ENCODE measurements at places on chromosomes 5 and 9. TPM values are rescaled to one million over a fixed set of nuclear protein-coding genes. Genes with fewer than 3 reads are reported as not detected.

- no peak for DNase-seq
Observed at GRCh38 chr5:134365604-134366003, 1.4 kb downstream of the CDKL3 start.

GRCh38 chr5:172377856-172378255 is 76.5 kb downstream of the SH3PXD2B start:
- no peak for DNase-seq

- DNase-seq = no peak
Observed at GRCh38 chr5:53389093-53389492, 91.3 kb upstream of the FST start.

GRCh38 chr5:117065161-117065560 is 490.5 kb upstream of the SEMA6A start:
- DNase-seq = no peak

DNA sequence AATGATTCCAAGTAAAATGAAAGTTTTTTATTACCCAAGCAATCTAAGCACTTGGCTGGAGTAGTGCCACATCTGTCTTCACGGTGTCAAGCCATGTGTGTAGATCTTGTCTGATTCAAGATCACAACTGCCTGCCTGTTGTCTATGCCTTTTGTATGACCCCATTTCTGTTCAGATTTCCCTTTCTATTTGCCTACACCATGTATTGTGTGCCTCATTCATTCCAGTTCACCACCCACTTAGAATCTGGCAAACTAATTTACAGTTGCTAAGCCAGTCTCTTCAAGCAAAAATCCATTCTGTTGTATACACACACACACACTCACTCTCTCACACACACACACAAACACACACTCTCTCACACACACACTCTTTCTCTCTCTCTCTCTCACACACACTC is 33.7 kb downstream of the GLDC start:
- DNase-seq = no peak

DNA sequence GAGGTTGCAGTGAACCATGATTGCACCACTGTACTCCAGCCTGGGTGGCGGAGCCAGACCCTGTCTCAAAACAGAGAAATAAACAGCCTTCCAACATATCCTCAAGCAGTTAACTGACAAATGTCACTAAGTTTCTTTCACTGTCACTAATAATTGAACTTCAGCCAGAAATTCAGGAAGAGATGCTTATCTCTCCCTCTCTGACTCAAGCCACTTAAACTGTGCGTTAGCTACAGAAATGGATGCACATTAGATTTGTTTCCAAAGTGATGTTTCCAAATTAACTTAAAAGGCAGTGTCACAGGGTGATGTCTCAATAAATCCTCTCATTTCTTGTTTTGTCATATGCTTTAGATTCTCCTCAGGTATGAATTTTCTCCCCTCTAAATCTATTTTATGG is 164.9 kb downstream of the KDM4C start:
- DNase-seq = peak; percentile 10

DNA sequence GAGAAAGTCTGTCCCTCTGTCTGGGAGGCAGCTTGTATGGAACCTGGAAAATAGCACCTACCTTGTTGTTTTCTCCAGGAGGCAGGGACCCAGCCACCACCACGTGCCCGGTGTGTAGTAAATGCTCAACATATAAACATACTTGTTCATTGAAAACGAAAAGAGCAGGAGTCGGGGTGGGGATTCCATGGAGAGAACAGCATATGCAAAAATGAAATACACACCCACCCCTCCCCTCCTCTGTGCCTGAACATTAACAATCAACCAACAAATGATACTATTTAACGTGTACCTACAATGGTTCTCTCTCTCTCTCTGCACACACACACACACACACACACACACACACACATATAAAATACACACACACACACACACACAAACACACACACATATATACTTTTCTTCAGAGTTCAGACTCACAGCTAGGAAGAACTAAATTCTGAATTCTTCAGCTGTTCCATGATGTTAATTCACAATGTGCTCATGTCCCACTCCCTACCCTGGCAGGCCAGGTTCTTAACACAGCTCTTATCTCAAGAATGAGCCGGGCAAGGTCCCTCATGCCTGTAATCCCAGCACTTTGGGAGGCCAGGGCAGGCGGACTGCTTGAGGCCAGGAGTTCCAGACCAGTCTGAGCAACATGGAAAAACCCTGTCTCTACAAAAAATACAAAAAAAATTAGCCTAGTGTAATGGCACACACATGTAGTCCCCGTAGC is 16.3 kb upstream of the DENND1A start:
- DNase-seq = no peak

- no peak for DNase-seq
Observed at GRCh38 chr9:112867275-112867991, 23.2 kb downstream of the SLC46A2 start.

DNA sequence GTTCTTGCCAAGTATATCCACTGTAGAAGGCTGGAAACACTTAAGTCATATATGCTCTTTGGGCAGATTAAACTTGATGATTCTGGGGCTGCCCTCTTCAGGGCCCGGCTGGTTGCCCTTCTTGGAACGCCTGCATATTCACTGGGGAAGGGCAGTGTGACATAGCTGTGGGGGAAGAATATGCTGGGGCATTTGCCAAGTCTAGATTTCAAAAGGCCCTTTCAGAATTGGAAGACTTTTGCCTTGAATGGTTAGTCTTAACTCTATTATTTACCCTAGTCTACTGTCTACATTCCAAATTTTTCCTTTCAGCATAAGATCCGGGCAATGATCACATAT is 161.2 kb upstream of the PITX1 start:
- DNase-seq = no peak

DNA sequence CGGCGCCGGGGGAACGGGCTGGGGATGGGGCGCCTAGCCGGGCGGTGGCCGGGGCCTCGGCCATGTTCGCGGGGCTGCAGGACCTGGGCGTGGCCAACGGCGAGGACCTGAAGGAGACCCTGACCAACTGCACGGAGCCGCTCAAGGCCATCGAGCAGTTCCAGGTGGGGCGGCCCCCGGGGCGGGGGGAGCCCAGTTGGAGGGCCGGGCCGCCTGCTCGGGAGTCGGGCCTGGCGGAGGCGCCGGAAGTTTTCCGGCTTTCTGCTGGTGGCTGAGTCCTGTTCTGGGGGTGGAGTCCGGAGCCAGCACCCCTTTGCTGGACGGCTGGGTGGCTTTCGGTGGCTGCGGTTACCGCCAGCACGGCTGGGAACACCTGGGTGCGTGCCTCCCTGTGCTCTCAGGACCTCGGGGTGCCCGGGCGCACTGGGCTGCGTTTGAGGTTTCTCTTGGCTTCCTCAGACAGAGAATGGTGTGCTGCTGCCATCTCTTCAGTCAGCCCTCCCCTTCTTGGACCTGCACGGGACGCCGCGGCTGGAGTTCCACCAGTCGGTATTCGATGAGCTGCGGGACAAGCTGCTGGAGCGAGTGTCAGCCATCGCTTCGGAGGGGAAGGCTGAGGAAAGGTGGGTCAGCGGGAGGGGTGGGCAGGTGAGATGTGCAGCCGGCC is 454 bp downstream of the NELFB start:
- no peak for DNase-seq

DNA sequence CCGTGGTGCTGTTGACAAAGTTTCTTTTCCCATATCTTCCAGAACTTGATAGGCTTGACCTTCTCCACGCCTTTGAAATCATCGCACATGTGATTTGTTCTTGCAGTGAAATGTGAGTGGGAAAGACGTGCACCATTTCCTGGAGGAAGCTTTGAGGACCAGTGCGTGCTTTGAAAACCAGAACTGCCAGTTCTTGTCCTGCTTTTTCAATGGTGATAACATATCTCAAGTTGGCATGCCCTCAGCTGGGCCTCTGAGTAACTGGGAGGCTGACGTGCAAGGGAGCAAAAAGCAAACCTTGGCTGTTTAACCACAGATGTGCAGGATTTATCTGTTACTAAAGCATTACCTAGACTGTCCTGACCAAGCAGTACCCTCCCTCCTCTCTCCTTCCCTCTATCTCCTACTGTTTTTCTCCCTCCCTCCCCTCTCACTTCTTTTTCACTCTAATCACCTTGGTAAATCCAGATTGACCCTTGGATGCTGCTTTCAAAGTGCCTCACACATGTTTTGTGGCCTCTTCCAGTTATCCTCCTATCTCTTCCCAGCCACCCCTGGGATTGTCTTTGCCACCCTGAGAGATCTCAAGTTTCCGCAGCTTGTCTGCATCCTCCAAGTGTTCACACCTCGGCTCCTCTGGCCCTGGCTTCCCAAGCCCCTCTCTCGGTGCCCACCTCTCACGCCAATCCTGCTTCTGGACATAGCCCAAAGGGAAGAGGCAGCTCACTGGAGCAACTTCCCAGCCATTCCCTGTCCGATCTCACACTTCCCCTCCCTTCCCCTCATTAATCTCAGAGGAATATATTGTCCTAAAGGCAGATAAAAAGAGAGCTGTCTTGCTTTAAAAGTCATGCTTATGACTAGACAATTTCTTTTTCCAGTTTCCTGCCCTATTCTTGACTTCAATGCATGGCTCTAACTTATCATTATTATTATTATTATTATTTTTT is 198.3 kb downstream of the ERCC6L2 start:
- DNase-seq = no peak

- peak; percentile 25 for DNase-seq
Observed at GRCh38 chr9:95363051-95363841, 45.7 kb upstream of the FANCC start.

- no peak for DNase-seq
Observed at GRCh38 chr5:107968998-107969397, 298.3 kb upstream of the EFNA5 start.

DNA sequence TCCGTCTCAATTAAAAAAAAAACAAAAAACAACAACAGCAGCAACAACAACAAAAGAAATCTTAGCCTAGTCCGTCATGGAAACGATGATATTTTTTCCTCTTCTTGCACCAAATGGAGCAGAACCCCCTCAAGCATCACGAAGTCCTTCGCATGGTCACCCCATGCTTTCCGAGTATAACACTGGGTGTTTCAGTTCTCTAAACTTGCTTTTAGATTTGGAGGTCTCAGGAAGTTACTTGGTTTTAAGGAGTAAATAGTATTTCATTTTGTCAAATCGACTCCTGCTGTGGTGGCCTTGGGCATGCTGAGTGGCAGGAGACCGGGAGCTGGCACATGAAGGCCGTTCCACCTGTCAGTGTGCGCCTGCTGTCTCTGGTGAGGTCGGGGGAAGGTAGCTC is 118.5 kb upstream of the CACNA1B start:
- DNase-seq = no peak

DNA sequence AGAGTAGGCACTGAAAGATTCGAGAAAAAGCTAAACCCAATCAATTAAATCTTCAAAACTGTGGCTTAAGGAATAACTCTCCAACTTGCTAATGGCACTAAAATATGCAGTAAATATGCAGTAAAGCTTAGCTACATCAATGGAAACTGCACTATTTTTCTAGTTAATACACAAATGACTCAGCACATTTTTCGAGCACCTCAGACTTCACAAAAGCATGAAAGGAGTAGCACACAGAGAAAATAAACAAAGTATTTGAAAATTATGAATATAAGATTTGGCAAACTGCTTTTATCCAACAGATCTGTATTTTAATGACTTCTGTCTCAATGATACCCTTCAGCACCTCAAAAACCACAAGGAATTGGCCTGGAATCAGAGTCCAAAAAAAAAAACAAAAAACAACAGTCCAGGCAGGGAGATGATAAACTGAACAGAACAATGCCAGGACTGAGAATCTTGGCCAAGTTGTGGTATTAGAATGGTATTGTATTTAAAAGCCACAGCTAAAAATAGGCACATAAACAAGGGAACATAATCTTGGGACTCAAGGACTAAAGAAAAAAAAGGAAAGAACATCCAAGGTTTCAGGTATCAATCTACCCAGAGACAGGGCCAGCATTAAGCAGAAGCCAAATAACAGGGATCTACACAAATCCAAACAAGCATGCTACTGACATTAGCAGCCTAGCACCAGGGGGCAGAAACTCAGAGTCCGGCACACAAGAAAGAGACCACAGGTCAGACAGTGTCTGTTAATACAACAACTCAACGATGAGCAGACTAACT is 21.4 kb downstream of the TMEM245 start:
- DNase-seq = no peak

GRCh38 chr5:10420932-10421331 is 20.7 kb upstream of the ROPN1L start:
- no peak for DNase-seq

DNA sequence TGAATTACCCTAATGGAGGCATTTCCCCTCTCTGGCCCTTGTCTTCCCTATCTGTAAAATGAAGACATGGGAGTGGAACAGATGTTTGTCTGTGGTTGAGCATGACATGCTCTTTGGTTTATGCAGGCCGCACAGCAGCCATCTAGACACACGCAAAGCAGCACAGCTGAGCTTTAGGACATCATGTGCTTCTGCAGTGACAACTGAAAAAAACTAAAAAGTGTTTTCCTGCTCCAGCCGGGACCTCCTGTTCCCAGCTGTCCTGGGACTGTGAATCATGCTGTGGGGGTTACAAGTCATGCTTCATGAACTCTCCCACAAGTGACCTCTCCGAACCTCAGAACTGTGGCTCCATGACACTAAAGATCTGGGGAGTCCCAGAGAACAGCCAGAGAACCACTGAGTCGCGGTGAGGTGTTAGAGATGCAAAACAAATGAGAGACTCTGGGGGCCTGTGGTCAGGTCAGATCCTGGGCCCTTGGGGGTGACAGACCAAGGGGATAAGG is 1.7 kb downstream of the SMIM3 start:
- DNase-seq = no peak

- DNase-seq = no peak
Observed at GRCh38 chr5:1754531-1755220, 45.0 kb downstream of the MRPL36 start.

GRCh38 chr9:81305561-81306182 is 383.7 kb downstream of the TLE1 start:
- no peak for DNase-seq

- no peak for DNase-seq
Observed at GRCh38 chr5:175214152-175214551, 229.8 kb downstream of the DRD1 start.

GRCh38 chr9:95264954-95265615 is 52.4 kb downstream of the FANCC start:
- no peak for DNase-seq

GRCh38 chr5:116509483-116510244 is 65.0 kb downstream of the SEMA6A start:
- DNase-seq = no peak

DNA sequence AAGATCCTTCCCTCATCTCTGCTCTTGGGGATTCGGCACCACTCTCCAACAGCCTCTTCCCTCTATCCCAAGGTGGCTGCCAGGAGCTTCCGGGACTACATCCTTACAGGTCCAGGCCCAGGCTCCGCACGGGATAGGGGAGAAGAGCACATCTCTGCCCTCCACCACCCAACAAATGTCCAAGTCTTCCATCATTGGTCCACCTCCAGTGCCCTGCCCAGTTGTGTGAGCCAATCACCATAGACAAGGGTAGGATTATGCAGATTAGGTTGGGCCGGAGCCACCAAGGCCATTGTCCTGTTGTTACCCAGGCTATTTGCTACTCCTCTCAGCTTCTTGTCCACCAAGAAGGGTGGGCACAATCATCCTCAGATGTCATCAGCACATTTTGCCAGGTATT is 9.1 kb downstream of the UNC5A start:
- DNase-seq = no peak

Gene ELAVL2
- 0.54 TPM for polyA plus RNA-seq

Gene DNAH5
- polyA plus RNA-seq = 0.18 TPM

Gene PCDHGA12
- 2.9 TPM for polyA plus RNA-seq

Gene MYMK
- not detected for polyA plus RNA-seq

Gene CCL21
- 60.4 TPM for polyA plus RNA-seq

Gene PHF24
- 0.18 TPM for polyA plus RNA-seq

Gene PAEP
- not detected for polyA plus RNA-seq

Gene TXNDC8
- not detected for polyA plus RNA-seq

Gene WDR31
- polyA plus RNA-seq = 2.6 TPM

Gene S1PR3
- polyA plus RNA-seq = 47.4 TPM

Gene SLC34A1
- polyA plus RNA-seq = 0.04 TPM

Gene ASPN
- polyA plus RNA-seq = 7.6 TPM

Gene TRMO
- polyA plus RNA-seq = 9.9 TPM
